Sigmoid colon (tissue), 7 donors: ENCODE measurements at places on chromosomes 1 and 21. TPM values are rescaled to one million over a fixed set of nuclear protein-coding genes. Genes with fewer than 3 reads are reported as not detected.

GRCh38 chr1:10204003-10204642 lies 6.2 kb upstream of the KIF1B start:
- DNase-seq, result no peak

DNA sequence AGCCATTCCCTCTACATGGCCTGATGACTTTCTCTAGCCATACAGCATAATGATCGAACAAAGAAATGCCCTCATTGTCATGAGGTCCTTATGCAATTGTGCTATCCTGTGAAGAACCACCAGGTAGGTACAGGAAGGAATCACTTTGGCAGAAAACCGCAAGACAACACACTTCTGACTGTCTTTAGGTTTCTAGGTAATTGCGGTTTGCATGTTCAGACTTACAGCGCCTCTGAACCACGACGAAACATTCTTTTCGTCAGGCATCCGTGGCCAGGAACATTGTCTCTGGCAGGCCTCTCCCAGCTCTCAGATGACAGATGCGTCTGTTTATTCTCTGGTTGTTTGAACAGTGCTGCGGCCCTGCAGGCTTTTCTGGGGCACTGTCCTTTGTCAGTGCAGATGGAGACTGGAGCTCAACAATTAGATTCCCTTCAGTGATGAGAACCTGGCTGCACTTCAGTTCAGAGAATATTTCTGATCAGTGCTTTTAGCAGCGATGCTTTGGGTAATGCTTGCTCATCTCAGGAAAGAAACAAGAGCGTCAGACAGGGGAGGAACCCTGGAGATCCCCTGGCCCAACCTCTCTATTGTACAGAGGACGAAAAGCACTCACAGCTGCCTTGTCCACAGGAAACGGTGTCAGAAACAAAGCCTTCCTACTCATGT lies 63.4 kb downstream of the B3GALT5 start:
- DNase-seq, result peak; percentile 91

DNA sequence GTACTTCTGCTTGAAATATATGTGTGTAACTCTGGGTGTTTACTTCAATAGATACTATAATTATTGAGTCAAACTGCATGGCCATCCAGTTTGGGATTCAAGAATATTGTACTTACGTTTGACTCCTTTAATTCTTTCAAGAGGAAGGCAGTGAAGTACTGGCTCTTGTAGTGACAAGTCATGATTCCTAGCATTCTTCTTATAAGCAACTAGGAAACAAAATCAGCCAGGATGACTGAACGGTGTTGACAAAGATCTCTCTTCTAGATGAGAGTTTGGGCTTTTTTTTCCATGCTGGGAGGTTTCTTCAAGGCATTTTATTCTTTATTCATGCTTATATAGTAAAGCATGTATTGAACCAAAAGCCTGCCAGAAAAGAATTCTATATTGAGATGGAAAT lies 58.3 kb downstream of the CLEC20A start:
- DNase-seq, result no peak

GRCh38 chr1:248303324-248303723 lies at the start of gene OR2T12:
OR2T12 (minus strand) TSS chr1:248303424; CDS start chr1:248295578, 7,846 bp downstream.
- DNase-seq, result no peak

DNA sequence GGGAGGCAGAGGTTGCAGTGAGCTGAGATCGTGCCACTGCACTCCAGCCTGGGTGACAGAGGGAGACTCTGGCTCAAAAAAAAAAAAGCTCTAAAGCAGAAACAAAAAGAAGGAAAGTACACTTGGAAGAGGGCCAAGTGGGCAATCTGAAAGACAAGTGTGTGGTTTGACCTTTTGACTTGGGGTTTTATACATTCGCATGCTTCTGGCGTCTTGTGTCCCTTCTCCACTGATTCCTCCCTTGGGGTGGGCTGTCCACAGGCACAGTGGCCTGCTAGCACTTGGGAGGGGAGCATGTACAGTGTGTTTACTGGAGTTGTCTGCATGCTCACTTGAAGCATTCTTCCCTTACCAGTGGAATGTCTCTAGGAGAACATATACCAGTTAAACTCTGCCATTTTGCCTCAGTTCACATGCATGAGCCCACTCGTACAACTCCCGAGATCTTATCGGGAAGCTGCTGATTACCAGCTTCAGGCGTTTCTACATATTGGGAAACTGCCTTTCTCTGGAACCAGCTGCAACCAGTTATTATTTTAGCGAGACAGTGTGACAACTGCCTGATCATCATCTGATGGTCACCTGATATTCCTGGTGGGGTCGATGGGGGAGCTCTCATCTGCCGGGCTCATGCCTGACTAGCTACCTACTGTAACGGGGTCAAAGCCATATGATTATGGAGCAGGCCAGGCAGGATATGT lies 113.5 kb upstream of the ZNF678 start:
- DNase-seq, result no peak

- no peak for DNase-seq
Measured at GRCh38 chr1:204950353-204951001, 79.8 kb downstream of the NFASC start.

- no peak for DNase-seq
Measured at GRCh38 chr1:183837062-183837461, 32.1 kb downstream of the RGL1 start.

- DNase-seq, result peak; percentile 76
Measured at GRCh38 chr1:40774266-40774998, 9.2 kb upstream of the KCNQ4 start.

ACKR1 gene
- 74.9 TPM for total RNA-seq

GPR61 gene
- total RNA-seq, result not detected
